Naive thymus-derived CD4-positive, alpha-beta T cell (primary cell): ENCODE measurements at places on chromosomes 6 and 20. TPM values are rescaled to one million over a fixed set of nuclear protein-coding genes. Genes with fewer than 3 reads are reported as not detected.

DNA sequence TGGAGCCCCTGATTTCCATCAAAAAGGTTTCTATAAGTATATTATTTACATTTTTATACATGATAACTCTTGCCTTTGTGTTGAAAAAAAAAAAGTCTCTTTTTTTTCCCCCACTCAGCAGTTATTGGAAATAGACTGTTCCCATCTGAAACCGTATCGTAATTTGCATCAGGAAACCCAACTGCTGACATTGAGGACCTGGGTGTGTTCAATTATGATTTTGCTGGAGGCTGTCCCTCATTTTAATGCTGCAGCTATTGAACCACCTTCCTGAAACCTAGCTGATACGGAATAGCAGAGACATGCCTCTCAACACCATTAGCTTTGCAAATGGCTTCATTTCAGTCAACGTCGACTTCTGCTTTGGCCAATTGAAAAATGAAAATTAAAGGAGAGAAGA is 98.9 kb downstream of the ZNF217 start:
- DNase-seq, result no peak
- H3K36me3 ChIP-seq, result no peaks in the 10 kb centered on the region
- no peaks in the 10 kb centered on the region for H3K27me3 ChIP-seq
- H3K4me1 ChIP-seq, result no peaks in the 10 kb centered on the region

Gene GRIK2
- total RNA-seq, result not detected

Gene TFAP2A
- not detected for total RNA-seq

Gene RNF114
- 90.5 TPM for total RNA-seq

GRCh38 chr6:41058783-41059181 is 5.8 kb downstream of the APOBEC2 start:
- H3K4me1 ChIP-seq, result no peaks in the 10 kb centered on the region
- H3K27ac ChIP-seq, result no peak overlapping the region
- H3K36me3 ChIP-seq, result no peaks in the 10 kb centered on the region
- H3K4me3 ChIP-seq, result no peak overlapping the region

- H3K27me3 ChIP-seq, result no peaks in the 10 kb centered on the region
- H3K36me3 ChIP-seq, result no peaks in the 10 kb centered on the region
- H3K4me3 ChIP-seq, result peak overlapping the region; percentile 71
- peak overlapping the region; percentile 74 for H3K27ac ChIP-seq
- H3K4me1 ChIP-seq, result no peaks in the 10 kb centered on the region
Measured at GRCh38 chr20:45405571-45406259, 2.4 kb upstream of the DBNDD2 start.

DNA sequence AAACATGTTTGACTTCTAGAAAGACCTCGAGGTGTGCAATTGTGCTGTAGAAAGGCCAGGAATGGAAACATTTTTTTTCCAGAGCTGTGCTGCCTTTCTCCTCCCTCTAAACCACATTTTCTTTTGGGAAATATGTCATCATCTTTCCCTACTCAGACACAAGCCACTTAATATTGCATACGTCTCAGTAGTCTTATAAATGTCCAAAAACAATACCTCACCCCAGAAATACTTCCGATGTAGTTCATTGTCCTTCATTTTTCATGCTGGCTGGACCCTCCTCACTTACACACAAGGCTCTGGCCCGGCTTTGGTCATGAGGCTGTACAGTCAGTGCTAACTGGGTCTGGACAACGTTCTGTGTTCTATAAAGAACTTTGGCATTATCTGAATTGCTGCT is 126.4 kb downstream of the SCML4 start:
- no peak overlapping the region for H3K27ac ChIP-seq
- H3K4me1 ChIP-seq, result no peaks in the 10 kb centered on the region
- no peak overlapping the region for H3K4me3 ChIP-seq
- DNase-seq, result no peak
- H3K36me3 ChIP-seq, result no peaks in the 10 kb centered on the region
- no peaks in the 10 kb centered on the region for H3K27me3 ChIP-seq

DNA sequence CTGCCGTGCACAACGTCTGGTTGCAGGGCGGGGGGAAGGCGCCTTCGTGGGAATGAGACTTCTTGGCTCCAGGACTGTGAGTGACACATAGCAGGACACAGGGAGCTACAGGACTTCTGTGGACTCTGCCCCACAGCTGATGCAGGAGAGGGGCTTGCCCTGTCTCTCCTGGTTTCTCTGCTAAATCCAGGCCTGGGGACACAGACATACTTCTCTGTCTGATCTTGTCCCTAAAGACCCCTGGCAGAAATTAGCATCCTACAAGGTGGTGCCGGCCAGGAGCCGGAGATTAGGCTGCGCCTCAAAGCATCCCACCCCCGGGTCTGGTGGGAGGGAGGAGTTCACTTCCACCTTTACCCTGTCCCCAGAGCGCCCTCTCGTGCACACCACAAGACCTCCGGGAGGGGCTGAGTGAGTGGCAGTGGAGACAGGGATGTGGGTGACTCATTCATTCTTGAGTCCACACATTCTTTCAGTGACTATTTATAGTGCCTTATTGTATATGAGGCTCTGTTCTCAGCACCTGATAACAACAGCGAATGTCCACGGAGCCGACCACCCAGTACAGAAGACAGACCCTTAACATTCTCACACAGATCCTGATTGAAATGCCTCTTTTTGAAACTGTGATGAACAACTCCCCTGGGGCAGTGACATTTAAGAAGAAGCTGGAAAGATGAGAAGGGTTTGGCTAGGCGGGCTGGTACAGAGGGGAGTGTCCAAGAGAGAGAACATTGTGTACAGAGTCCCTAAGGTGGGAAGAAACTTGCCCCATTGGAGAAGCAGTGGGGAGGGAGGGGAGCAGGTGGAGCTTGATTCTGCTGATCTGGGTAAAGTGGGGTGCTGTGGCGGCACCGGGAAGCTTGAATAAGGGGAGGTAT is 39.0 kb downstream of the GMPR start:
- H3K27ac ChIP-seq, result no peak overlapping the region
- H3K36me3 ChIP-seq, result no peaks in the 10 kb centered on the region
- H3K4me3 ChIP-seq, result no peak overlapping the region

DNA sequence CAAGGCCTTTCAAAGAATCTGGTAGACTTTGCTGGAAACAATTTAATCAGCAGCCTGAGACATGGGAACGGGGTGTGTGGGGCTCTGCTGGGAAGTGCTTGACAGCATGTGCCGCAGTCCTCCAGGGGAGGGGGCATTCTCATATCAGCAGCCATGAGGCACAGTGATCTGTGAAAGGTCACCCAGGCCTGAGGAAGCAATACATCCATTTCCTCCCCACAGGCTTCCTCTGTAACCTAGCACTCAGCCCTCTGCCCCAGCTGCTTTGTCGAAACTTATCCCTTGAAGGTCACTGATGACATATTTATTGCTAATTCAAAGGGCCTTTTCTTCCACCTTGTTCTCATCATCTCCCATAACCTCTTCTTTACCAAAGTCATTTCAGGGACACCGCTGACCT is 103.3 kb downstream of the TNFAIP3 start:
- no peaks in the 10 kb centered on the region for H3K36me3 ChIP-seq
- no peaks in the 10 kb centered on the region for H3K27me3 ChIP-seq
- DNase-seq, result no peak
- H3K4me3 ChIP-seq, result no peak overlapping the region
- peaks cover 25% of the 10 kb centered on the region for H3K4me1 ChIP-seq

DNA sequence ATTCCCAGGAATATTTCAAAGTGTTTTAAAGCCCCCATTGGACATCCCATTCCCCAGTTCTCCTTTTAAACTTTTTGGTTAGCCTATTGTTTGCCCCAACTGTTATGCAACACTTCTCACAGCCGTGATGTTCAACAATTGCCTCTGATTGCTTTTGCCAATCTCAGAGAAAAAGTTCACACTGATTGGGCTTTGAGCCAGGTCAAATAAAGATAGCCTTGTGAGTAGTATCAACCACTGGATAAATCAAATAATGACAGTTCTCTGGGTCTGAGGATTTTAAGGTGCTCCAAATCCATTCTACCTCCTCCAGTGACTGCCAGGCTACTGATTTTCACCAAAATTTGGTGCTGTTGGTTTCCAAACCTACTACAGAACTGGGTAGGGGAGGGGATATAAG is 19.1 kb upstream of the NOP56 start:
- DNase-seq, result no peak
- no peaks in the 10 kb centered on the region for H3K27me3 ChIP-seq
- H3K4me1 ChIP-seq, result peaks cover 9% of the 10 kb centered on the region
- H3K4me3 ChIP-seq, result no peak overlapping the region

DNA sequence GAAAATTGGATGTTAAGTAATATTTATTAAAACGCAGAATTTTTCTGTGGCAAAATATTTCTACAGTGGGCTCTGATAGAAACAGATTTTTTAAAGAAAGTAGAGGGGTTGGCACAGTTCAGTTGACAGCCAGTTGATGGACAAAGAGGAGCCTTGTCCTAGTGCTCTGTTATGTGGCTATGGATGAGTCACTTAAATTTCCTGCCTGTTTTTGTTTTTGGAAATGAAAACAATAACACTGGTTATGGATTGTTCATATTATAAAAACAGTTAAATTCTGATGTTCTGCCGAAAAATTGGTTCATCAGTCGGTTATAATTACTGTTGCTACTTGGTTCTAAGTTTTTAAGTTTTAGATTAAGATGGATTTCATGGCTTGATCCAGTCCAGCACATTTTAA is 42.8 kb downstream of the MYO6 start:
- no peaks in the 10 kb centered on the region for H3K27me3 ChIP-seq
- no peak for DNase-seq
- no peak overlapping the region for H3K4me3 ChIP-seq
- no peak overlapping the region for H3K27ac ChIP-seq

Gene PTPRK
- 4.6 TPM for total RNA-seq

Gene RAD21L1
- 0.64 TPM for total RNA-seq

Gene C2
- 2.3 TPM for total RNA-seq

DNA sequence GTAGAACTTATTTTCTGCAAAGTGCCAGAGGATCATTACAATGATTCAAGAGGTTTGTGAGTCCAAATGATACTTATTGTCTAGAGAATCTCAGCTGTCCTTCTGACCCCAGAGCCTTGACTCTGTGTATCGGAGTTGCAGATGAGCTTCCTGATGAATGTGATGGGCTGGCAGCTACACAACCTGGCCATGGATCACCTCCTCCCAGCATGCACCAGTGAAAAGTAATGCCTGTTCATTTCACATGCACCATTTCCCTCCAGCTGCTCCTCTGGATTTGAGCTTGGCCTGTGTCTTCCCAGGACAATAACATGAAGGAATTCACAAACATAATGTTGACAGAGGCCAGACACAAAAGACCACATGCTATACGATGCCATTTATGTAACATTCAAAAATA is 30.0 kb downstream of the SNHG17 start:
- no peak overlapping the region for H3K27ac ChIP-seq
- no peaks in the 10 kb centered on the region for H3K4me1 ChIP-seq

- no peaks in the 10 kb centered on the region for H3K27me3 ChIP-seq
- H3K36me3 ChIP-seq, result no peaks in the 10 kb centered on the region
- no peaks in the 10 kb centered on the region for H3K4me1 ChIP-seq
- DNase-seq, result no peak
- no peak overlapping the region for H3K4me3 ChIP-seq
Measured at GRCh38 chr20:1205802-1206201, 2.5 kb downstream of the C20orf202 start.

Gene SLC26A8
- total RNA-seq, result 0.66 TPM

Gene PI16
- 1.1 and 1.2 TPM in 2 replicates for total RNA-seq

GRCh38 chr20:33160681-33161080 is 7.3 kb upstream of the BPIFA2 start:
- no peak for DNase-seq
- H3K4me1 ChIP-seq, result no peaks in the 10 kb centered on the region
- H3K27ac ChIP-seq, result no peak overlapping the region
- no peak overlapping the region for H3K4me3 ChIP-seq
- H3K36me3 ChIP-seq, result no peaks in the 10 kb centered on the region
- H3K27me3 ChIP-seq, result no peaks in the 10 kb centered on the region

DNA sequence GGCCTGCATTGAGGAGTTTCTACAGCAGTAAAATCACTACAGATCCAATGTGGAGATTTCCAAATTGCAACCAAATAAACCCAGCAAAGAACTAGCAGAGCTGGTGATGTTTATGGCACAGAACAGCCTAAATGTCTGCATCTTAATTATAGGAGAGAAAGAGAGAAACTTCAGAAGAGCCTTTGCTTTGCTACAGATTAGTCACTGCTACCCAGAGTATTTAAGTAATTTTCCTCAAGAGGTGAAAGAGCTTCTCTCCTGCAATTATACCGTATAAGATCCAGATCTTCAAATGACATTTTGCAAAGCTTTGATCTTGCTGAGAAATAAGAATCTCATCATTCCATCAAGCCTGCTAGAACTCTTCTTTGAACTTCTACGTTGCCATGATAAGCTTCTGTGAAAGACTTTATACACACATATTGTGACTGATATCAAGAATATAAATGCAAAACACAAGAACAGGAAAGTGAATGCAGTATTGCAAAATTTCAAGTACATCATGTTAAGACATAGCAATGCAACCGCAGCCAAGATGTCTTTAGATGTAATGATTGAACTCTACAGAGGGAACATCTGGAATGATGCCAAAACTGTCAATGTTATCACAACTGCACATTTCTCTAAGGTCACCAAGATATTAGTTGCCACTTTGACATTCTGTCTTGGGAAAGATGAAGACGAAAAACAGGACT is 48.0 kb downstream of the MKKS start:
- H3K27ac ChIP-seq, result no peak overlapping the region
- H3K4me3 ChIP-seq, result no peak overlapping the region
- no peaks in the 10 kb centered on the region for H3K27me3 ChIP-seq
- no peaks in the 10 kb centered on the region for H3K4me1 ChIP-seq
- H3K36me3 ChIP-seq, result no peaks in the 10 kb centered on the region
- DNase-seq, result no peak

DNA sequence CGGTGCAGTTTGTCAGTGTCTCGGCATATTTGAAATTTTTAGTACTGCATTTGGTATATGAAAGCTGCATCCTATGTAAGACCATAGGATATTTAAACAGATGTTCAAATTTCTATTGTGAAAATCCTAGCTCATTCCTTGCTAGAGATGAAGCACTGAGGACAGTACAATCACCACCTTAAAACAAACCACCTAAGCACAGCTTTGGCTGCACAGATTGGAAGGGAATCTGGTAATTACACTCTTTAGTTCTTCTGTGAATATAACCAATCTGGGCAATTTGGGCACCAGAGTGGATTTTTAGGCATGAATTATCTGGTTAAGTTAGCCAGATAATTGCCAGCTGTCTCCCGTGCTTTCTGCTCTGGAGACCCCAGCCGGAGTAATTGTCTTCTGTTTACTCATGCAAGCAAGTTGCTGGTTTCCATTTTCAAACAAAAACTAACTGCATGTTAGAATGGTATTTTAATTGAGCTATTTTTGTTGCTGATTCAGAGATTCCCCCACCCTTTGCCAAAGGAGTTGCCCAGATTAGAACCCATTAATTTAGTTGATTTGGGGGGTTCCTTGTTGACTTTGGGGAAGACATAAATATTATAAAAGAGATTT is 36.9 kb downstream of the E2F3 start:
- no peak overlapping the region for H3K4me3 ChIP-seq
- no peaks in the 10 kb centered on the region for H3K27me3 ChIP-seq
- no peak for DNase-seq
- no peaks in the 10 kb centered on the region for H3K4me1 ChIP-seq

- no peak overlapping the region for H3K27ac ChIP-seq
- no peak overlapping the region for H3K4me3 ChIP-seq
- H3K36me3 ChIP-seq, result no peaks in the 10 kb centered on the region
- H3K4me1 ChIP-seq, result no peaks in the 10 kb centered on the region
Measured at GRCh38 chr20:58054780-58055373, 173.6 kb downstream of the ANKRD60 start.
